ENCODE measurements at places on chromosomes 3 and 15. TPM values are rescaled to one million over a fixed set of nuclear protein-coding genes. Genes with fewer than 3 reads are reported as not detected.

The CLDN18 gene
- not detected for polyA plus RNA-seq

The GABRR3 gene
- polyA plus RNA-seq: not detected

The CCR5 gene
- 0.51 TPM for polyA plus RNA-seq

The GNAT1 gene
- polyA plus RNA-seq: not detected

The SCAMP5 gene
- polyA plus RNA-seq: 5.6 TPM

The ADGRG7 gene
- 20.1 TPM for polyA plus RNA-seq

GRCh38 chr3:58688574-58688973 lies 22.0 kb upstream of the FAM3D start:
- no peak overlapping the region for H3K27ac ChIP-seq
- H3K27me3 ChIP-seq: no peaks in the 10 kb centered on the region
- H3K36me3 ChIP-seq: no peaks in the 10 kb centered on the region
- no peak overlapping the region for H3K4me3 ChIP-seq
- no peaks in the 10 kb centered on the region for H3K4me1 ChIP-seq

- H3K36me3 ChIP-seq: no peaks in the 10 kb centered on the region
- no peak overlapping the region for H3K4me3 ChIP-seq
- peaks cover 9% of the 10 kb centered on the region for H3K4me1 ChIP-seq
- no peak overlapping the region for H3K27ac ChIP-seq
- DNase-seq: peak; percentile 66
Observed at GRCh38 chr3:117997201-117998049, 1037.2 kb downstream of the IGSF11 start.

DNA sequence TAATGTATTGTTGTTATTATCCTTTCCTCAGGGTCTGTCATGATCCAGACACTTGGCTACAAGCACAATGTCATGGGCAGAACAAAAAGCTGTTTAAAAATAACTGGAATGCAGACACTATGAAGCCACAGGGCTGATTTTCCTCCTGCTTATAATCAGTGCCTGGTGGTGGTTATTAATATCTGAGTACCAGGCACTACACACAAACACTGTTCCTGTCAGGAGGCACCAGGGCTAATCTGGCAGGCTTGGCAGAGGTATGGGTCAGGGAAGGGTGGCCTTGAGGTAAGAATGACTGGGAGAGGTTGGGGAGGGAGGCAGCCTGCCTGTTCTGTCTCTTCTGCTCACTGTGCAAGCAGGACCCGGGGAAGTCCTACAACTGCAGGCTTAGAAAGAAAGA lies 67.2 kb downstream of the WDR76 start:
- no peak overlapping the region for H3K27ac ChIP-seq
- no peak for DNase-seq
- no peaks in the 10 kb centered on the region for H3K27me3 ChIP-seq
- no peak overlapping the region for H3K4me3 ChIP-seq
- H3K36me3 ChIP-seq: no peaks in the 10 kb centered on the region
- no peaks in the 10 kb centered on the region for H3K4me1 ChIP-seq

DNA sequence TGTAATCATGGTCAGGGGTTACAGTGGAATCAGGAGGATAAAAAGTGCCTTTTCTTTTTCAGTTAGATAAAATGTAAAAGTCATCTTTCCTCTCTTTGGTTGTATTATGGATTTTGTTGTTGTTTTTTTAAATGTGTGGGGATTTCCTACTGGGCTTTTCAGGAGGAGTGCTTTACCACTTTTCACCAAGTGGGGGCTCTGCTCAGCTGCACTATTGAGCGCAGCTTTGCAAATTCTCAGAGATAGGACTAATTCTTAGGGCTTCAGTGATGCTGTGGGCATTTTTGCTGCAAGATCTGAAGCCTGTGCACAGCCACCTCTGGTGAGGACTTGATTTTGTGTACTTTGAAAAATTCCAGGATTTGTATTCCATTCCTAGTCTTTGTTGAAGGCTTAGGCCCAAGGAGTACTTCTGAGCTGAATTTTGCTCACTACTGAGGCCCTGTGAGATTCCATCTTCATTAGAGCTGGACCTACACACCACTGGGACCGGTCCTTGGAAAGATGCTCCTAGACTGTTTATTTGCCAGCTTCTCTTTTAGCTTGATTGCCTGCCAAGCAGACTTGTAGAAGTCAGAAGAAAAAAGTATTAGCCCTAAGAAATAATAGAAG lies 7.5 kb downstream of the GNB5 start:
- DNase-seq: no peak
- H3K27ac ChIP-seq: no peak overlapping the region
- H3K4me1 ChIP-seq: peaks cover 24% of the 10 kb centered on the region
- no peaks in the 10 kb centered on the region for H3K27me3 ChIP-seq

DNA sequence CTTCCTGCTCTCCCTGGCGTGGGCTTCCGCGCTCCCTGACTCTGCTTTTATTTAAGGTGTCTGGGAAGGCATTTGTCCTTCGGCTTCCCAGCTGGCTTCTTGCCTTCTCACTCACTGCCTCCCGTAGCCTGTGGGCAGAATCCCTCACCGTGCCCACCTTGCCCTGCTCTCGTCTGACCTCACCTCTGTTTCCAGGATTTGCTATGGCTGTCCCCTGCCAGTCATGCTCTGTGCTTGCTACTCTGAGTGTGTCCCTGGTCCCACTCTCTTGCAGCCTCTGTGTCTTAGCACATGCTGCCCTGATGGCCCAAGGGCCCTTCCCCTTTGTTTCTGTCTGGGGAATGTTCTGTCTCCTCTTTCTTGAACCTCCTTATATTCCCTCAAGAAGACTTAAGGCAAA lies 26.2 kb downstream of the LPP start:
- no peak overlapping the region for H3K4me3 ChIP-seq
- peaks cover 17% of the 10 kb centered on the region for H3K4me1 ChIP-seq
- no peak overlapping the region for H3K27ac ChIP-seq
- H3K36me3 ChIP-seq: peaks cover 3% of the 10 kb centered on the region
- DNase-seq: no peak

DNA sequence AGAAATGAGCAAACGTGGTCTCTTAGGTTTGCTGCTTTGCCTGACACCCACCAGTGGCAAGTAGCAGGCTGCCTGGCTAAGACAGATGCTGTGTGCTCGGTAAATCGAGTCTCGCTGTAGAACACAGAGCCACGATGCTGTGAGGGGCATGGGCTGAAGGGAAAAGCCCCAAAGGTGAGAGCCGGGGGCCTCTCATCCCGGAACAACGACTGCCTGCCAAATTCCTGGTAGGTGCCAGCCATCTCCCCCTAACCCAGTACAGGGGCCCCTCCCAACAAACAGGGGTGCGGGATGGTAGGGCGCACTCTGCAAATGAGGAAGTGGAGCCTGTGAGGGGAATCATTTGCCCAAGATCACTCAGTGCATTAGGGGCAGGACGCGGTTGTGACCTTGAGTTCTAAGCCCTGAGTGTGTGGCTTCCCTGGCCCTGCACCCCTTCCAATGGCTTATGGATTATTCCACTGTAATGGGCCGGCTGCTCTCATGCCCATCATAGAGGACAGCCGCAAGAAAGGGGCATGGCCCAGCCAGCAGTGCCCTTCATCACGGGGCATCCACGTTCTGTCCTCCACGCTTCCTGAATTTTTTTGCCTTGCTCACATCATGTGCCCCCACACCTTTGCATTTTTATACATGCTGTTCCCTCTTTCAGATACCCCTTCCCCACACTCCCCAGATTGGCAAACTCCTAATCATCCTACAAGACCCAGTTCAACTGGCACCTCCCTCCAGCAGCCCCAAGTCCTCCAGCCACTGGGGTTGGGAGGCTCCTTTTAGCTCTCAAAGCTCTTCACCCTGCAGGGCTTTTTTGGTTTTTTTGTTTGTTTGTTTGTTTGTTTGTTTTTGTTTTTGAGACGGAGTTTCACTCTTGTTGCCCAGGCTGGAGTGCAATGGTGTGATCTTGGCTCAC lies 125.4 kb downstream of the NUP210 start:
- no peak for DNase-seq
- no peaks in the 10 kb centered on the region for H3K4me1 ChIP-seq
- no peaks in the 10 kb centered on the region for H3K36me3 ChIP-seq

DNA sequence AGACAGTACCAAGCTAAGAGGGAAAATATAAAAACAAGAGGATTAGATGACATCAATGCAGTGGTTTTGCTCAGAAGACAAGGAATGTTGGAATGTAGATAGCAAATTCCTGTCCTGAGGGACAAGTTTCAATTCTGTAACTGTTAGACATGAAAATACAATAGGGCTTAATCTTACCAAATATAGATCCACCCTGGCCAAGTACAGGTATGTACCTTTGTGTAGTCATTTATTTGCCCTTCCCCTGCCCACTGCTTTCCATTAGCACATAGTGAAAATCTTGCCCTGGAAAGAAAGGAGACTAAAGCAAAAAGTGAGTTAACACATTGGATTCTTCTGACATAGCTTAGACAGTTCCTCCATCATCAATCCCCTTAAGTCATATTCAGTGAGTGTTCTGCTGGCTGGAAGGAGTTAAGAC lies 389.0 kb upstream of the THBS1 start:
- H3K4me3 ChIP-seq: no peak overlapping the region
- no peaks in the 10 kb centered on the region for H3K36me3 ChIP-seq
- H3K27ac ChIP-seq: no peak overlapping the region
- H3K27me3 ChIP-seq: no peaks in the 10 kb centered on the region
- H3K4me1 ChIP-seq: no peaks in the 10 kb centered on the region

DNA sequence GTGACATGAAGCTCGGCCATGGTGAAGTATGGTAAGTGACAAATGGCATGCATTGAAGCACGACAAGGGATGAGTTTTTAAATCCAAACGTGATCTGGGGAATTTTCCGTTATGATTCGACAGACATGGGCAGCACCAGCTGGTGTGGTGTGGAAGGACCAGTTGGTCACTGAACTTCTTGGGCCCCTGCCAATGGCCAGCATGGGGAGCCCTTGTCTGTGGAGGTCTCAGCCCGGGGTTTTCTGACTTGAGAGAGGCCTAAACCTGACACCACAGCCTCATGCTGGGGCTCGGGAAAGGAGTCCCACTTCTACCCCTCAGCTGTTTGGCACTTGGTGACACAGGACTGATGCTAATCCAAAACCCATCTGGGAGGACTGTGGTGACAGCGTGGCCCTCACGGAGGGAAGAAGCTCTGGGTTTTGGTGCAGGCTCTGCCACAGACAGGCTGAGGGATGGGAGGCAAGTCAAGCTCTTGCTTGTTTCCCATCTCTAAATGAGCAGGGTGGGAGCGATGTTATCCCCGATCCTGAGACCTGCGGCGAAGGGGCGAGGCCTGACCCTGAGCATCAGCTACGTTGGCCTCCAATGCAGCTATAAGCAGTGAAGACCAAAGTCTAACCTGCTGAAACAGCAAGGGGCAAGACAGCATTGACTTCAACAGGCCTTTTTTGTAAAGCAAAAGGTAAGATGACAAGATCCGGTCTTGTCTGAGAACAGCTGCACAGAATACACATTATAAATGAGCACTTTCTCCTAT lies 69.5 kb downstream of the ATP1B3 start:
- no peaks in the 10 kb centered on the region for H3K4me1 ChIP-seq
- no peak overlapping the region for H3K27ac ChIP-seq
- H3K4me3 ChIP-seq: no peak overlapping the region
- no peaks in the 10 kb centered on the region for H3K27me3 ChIP-seq

DNA sequence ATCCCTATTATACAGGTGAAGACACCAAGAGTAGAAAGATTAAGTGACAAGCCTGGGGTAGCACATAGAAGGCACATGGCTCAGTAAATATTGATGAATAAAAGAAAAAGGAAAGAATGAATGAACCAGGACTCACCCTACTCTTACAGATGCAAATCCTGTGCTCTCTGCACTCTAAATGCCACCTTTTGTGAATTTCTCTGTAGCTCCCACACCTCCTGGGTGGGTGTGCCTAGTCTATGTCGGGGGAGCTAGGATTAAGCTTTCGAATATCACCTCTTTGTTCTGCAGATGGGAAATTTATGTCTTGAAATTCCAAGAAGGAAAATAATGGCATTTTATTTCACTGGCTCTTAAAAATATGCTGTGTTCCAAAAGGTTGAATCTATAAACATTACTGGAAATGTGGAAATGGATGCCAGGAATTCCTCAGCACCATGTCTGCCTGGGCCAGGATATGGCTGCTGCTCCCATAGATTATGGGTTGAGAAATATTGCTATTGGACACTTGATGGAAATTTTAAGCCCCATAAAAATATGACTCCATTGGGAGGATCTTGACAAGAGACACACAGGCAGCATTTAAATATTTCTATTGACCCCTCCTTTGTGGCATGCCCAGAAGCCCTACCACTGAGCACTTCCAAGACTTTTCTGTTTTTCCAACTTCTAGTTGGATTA lies 43.3 kb downstream of the CCNB2 start:
- H3K27me3 ChIP-seq: no peaks in the 10 kb centered on the region
- no peak overlapping the region for H3K27ac ChIP-seq
- H3K36me3 ChIP-seq: peaks cover 57% of the 10 kb centered on the region

DNA sequence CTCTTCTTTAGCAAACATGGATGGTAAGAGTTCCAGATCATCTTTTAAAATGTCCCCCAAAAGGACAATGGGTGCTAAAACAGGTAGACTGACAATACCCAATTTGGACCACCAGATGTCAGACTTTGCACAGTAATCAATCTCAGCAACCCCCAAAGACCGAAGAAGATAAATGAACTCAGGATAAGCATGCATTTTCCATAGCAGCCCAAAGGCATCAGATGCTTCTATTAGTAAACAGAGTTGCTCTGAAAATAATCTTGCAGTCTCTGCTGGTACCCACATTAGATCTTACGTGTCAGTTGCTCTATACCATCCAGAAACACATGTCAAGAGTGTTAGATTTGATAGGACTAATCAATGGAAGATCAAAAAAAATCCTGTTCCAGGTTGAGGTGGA lies 20.6 kb downstream of the MYH15 start:
- no peak for DNase-seq
- no peaks in the 10 kb centered on the region for H3K27me3 ChIP-seq
- no peak overlapping the region for H3K27ac ChIP-seq
- H3K4me1 ChIP-seq: no peaks in the 10 kb centered on the region
- no peak overlapping the region for H3K4me3 ChIP-seq
- no peaks in the 10 kb centered on the region for H3K36me3 ChIP-seq

DNA sequence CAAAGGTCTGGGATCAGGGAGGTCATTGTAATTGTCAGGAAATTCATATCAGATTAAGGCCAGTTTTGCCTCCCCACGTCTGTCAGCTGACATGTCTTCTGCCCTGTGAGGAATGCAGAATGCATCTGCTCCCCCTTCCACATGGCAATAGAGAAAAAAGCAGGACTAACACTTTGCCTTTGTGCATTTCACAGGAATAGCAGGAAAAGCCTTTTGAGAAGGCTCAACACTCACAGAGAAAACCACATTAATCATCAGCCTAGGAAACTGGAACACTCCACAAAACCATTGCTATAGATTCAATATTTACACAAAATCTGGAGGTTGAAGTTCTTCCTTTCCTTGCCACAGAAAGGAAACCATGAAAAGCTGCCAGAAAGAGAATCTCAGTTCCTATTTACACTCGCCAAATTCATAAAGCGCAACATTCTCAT lies 165.2 kb upstream of the HES1 start:
- H3K27ac ChIP-seq: no peak overlapping the region
- no peak for DNase-seq
- H3K36me3 ChIP-seq: no peaks in the 10 kb centered on the region

DNA sequence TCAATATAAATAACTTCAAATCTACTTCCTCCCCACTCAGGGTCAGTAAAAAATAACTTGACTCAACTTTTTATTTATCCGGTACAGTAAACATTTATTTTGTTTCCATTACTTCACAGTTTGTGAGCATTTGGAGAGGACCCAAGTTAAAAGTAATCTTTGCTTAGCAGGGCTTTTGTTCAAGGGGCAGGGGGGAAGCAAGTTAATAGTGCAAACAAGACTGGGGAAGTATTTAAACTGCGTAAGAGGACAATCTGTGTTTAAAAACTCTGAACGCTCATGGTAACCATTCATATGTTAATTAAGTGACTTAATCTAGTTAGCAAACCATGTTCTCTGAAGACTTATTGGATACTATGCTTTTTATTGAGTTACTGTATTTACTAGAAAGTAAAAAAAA lies 346.2 kb downstream of the SLC9A9 start:
- H3K27me3 ChIP-seq: no peaks in the 10 kb centered on the region
- no peak for DNase-seq
- no peaks in the 10 kb centered on the region for H3K4me1 ChIP-seq
- no peaks in the 10 kb centered on the region for H3K36me3 ChIP-seq
- no peak overlapping the region for H3K27ac ChIP-seq
